SK-MEL-5 (cell line): ENCODE measurements at places on chromosomes 16 and 17. TPM values are rescaled to one million over a fixed set of nuclear protein-coding genes. Genes with fewer than 3 reads are reported as not detected.

GRCh38 chr16:66617728-66618127 is 13.2 kb downstream of the CMTM3 start:
- DNase-seq: no peak

DNA sequence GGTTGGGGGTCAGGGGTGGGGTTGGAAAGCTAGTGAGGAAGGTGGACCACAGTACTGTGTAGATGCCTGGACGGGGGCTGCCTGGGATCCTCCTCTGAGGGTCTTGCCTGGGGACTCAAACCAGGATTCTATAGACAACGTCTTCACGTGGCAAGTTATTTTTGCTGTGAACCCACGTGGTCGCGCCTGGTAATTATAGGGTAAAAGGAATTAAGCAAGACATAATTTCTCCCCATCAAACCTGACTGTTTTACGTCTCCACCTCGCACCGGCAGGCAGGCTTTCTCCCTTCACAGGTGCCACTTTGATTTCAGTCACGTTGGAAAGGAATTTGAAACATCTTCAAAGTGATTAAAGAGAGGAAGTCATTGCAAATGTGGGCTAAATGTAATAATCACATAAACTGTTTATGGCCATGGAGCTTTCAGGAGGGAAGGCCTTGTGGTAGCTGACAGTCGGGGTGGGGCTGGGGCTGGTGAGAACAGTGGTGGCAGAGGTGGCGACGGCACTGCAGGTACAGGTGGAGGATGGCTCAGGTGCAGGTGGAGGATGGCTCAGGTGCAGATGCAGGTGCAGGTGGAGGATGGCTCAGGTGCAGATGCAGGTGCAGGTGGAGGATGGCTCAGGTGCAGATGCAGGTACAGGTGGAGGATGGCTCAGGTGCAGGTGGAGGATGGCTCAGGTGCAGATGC is 197.1 kb upstream of the NLRP1 start:
- DNase-seq: no peak

- DNase-seq: no peak
Measured at GRCh38 chr16:55690841-55691240, 35.1 kb downstream of the SLC6A2 start.

GRCh38 chr16:62829607-62830006 is 793.4 kb upstream of the CDH8 start:
- DNase-seq: no peak

DNA sequence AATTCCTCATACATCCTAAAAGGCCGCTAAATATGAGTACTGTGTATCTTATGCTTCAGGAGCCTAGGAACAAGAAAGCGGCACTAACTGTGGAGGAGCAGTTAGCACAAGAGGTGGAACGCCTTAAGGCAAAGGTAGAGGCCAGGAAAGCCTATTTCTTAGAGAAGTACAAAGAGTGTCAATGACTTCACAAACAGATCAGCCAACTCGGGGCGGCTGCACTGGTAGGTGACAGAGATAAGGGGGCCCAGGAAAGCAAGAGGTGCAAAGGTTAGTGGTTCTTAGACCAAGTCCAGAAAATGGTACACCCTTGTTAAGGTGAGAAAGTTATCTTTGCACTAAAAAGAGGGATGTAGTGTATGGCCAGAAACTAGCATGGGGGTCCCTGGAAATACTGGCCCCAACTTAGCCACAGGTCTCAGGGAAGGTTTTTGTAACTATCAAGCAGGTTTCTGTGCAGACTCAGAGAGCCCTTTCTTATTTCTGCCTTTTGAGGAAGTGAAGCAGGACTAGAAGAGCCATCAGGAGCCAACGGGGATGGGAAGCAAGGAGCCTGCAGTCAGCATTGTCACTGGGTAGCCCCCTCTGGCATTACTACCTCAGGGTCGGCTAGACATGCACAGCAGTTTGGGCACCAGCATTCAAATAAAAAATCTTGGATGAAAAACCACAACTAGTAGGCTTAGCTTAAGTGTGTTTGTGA is 24.1 kb downstream of the CALCOCO2 start:
- DNase-seq: no peak

- DNase-seq: no peak
Measured at GRCh38 chr17:64627797-64628196, 34.3 kb downstream of the SMURF2 start.

GRCh38 chr16:89246903-89247733 is 29.6 kb downstream of the ZNF778 start:
- peak; percentile 50 for DNase-seq

GRCh38 chr17:8611619-8612298 is 18.8 kb downstream of the MYH10 start:
- DNase-seq: no peak

GRCh38 chr17:80774643-80775281 is 216.9 kb upstream of the CHMP6 start:
- no peak for DNase-seq

- peak; percentile 9 for DNase-seq
Measured at GRCh38 chr16:10565167-10565566, 15.2 kb downstream of the EMP2 start.

DNA sequence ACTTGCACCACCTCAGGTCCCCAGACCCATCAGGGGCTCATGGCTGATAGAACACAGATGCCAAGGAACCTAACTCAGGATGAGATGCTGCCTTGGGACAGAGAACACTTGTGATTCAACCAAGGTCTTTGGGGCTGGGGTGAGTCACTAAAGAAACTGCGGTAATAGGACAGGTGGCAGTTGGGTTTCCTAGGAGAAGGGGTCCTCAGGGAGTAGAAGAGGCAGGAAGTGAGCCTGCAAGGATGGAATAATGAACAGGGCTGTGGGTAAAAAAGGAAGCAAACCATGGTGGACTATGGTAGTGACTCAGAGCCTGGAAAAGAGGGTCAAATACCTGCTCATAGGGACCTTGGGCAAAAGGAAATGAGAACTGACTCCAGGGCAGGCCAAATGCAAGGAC is 6.5 kb upstream of the PNPO start:
- DNase-seq: no peak

GRCh38 chr16:16021020-16021419 is 71.6 kb downstream of the ABCC1 start:
- no peak for DNase-seq

- no peak for DNase-seq
Measured at GRCh38 chr17:40090237-40091119, 9.9 kb downstream of the NR1D1 start.

DNA sequence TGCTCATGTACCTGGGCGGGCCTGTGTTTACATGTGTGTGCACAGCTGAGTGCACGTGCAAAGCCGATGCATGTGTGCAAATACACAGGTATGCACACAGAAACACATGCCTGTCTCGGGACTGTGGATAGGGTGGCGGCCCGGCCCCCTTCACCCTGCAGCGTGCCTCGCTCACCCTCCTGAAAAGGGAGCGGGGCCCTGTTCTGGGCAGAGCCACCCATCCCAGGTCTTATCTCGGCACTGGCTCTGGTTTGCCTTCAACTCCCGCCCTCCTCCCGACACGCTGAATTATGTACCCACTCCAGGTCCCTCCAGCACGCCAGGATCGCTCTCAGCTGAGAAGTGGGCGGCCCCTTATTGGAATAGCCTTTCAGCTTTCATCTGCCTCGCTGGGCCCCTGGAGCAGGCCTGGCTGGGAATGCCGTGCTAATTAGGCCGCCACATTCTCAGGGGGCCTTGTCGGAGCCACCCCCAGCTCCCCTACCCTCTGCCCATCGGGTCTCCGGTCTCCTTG is 77.8 kb downstream of the RTN4RL1 start:
- no peak for DNase-seq

GRCh38 chr16:72159801-72160200 is 12.2 kb downstream of the PMFBP1 start:
- no peak for DNase-seq

GRCh38 chr17:66276328-66276937 is 26.0 kb upstream of the PRKCA start:
- no peak for DNase-seq

DNA sequence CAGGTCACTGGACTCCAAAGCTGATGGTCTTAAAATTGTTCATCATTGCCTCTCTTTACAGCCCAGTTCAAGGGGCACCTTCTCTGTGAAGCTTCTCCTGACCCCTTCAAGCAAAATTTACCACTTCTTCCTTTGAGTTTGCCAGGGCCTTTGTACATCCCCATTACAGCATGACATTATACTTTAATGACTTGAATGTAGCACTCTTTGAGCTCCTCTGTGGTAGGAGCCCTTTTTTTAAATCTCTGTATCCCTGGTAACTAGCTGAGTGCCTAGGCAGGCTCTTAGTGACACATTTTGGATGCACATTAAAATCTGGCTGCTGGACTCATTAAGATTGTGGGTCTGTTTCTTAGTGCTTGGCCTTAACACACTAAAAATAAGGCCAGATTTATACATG is 412.1 kb downstream of the CA10 start:
- DNase-seq: no peak

- no peak for DNase-seq
Measured at GRCh38 chr16:50172195-50172922, 19.3 kb downstream of the TENT4B start.

DNA sequence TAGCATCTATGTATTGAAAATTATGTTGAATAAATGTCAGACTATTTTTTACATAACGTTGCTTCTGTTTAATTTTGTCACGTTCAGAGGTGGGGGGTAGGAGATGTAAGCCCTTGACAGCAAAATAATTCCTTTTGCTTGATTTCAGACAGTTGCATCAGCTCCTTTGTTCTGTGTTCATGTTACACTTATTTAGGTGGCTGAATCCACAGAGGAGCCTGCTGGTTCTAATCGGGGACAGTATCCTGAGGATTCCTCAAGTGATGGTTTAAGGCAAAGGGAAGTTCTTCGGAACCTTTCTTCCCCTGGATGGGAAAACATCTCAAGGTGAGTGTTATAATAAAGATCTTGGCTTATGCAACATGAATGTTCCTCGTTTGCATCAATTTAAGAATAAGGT is 4.5 kb downstream of the HERPUD1 start:
- DNase-seq: no peak

DNA sequence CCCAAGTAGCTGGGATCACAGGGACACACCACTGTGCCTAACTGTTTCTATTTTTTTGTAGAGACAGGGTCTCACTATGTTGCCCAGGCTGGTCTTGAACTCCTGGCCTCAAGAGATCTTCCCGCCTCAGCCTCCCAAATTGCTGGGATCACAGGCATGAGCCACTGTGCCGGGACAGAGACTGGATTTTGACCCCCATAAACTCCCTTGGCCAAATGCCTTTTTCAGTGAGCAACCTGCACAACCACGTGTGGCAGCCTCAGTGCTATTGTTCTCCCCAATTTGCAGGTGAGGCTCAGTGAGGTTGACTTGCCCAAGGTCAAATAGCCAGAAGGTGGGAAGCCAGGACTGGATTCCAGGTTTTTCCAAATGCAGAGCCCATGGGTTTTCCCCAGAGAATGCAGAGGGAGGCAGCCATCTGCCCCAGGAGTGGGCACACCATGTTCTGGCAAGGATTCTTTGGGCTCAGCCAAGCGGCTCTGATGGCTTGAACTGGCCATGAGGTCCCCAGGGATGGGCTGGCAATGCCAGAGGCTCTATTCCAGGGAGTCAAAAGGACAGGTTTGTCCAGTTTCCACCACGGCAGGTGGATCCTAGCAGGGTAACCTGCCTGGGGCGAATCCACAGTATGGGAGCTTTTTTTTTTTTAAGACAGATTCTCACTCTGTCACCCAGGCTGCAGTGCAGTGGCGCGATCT is 1.8 kb downstream of the IL27 start:
- no peak for DNase-seq

DNA sequence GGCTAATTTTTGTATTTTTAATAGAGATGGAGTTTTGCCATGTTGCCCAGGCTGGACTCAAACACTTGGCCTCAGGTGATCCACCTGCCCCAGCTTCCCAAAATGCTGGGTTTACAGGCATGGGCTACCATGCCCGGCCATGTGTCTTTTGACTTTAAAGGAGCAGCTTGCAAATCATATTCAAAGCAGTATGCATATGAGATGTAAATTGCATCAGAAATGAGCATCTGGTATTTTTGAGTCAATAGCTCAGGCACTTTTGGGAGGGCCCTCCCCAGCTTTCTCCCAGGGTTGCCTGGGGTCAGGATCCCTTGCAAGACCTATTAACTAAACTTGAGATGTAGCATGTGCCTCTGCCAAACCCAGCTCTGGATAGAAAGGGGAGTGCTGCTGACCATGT is 21.5 kb downstream of the EPOP start:
- DNase-seq: no peak

- DNase-seq: peak; percentile 30
Measured at GRCh38 chr17:29572691-29573557, 4.4 kb downstream of the TP53I13 start.

The RNF213 gene
- total RNA-seq: 117 and 140 TPM in 2 replicates

The CMTM1 gene
- total RNA-seq: 0.77 and 1.1 TPM in 2 replicates

The ADGRG3 gene
- not detected in 2 replicates for total RNA-seq

The KRTAP4-9 gene
- total RNA-seq: not detected in 2 replicates

The ITGAX gene
- 1.2 and 1.6 TPM in 2 replicates for total RNA-seq

The CD300LB gene
- not detected in 2 replicates for total RNA-seq

The MYO1C gene
- 48.6 and 54.6 TPM in 2 replicates for total RNA-seq
